Skeletal muscle tissue (tissue), 5 donors: ENCODE measurements at places on chromosomes 11 and 22. TPM values are rescaled to one million over a fixed set of nuclear protein-coding genes. Genes with fewer than 3 reads are reported as not detected.

The SYCE3 gene
- not detected for total RNA-seq

The SLC1A2 gene
- 1.6 TPM for total RNA-seq

The PGA5 gene
- not detected for total RNA-seq

The H19 gene
- 27,241 TPM for total RNA-seq

The TTLL8 gene
- not detected for total RNA-seq

The ANGPTL5 gene
- total RNA-seq: 1.6 TPM

The PNPLA5 gene
- total RNA-seq: not detected

The ASPHD2 gene
- 1.0 TPM for total RNA-seq

The OR52A1 gene
- not detected for total RNA-seq

The DAGLA gene
- 1.0 TPM for total RNA-seq

The HYOU1 gene
- total RNA-seq: 23.0 TPM

The AP2A2 gene
- total RNA-seq: 17.7 TPM

The OR4S2 gene
- total RNA-seq: not detected

The PANX3 gene
- total RNA-seq: not detected

The RIMBP3C gene
- not detected for total RNA-seq
